ENCODE measurements at places on chromosomes 13 and 19.

DNA sequence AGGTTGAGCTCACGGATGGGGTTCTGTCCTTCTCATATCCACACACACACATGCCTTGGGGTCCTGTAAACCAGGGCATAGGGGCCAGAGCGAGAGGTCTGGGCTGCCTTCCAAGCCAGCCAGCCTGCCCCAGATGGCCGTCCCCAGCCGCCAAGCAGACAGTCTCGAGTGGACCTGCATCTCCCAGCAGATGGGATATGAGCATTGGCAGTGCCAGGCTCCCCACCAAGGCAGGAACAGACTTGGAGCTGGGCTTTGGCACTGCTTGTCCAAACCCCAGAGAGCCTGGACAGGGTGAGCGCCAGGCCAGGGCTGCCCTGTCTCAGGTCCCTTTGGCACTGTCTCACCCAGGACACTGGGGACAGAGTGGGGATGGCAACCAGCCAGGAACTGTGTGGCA, 130.4 kb downstream of the DPF1 start:
- DNase-seq, result no peak

GRCh38 chr19:40813182-40813581, 14.2 kb downstream of the EGLN2 start:
- DNase-seq, result no peak

DNA sequence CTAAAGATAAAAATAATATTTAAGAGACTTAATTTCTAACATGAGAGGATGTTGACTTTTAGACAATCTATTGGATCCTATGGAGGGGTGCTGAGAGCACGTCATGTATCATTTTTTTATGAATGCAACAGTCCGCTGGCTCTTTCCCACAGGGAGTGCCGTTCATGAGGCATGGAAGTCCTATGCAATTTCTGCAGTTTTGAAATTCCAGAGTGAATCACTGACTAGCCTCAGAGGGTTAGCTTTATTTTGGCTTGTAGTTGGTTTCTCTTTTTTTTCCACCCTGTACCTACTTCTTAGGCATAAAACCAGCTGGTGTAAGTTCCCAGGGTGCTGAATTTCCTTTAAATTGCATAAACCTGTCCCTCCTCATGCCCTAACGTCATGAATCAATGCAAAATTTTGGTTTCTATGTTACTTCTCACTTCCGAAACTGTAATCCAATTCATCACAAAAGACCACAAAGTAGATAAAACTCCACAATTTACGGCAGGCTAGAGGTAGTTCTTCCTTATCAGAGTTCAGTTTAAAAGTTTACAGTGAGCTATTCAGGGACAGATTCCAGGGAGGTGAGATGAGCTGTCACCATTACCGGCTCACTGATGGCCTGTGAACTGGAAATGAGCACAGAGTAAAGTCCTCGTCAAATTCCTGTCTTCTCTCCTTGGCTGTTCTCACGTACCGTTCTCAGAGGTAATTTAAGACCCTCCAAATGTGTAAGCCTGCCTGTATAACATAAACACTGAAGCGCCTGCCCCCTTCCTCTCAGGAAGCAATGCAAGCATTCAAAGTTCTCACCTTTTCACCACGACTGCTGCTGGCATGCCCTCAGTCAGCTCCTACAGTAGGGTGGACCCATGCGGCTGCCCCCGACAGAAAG, 216.6 kb upstream of the SLC10A2 start:
- peak; percentile 93 for DNase-seq

DNA sequence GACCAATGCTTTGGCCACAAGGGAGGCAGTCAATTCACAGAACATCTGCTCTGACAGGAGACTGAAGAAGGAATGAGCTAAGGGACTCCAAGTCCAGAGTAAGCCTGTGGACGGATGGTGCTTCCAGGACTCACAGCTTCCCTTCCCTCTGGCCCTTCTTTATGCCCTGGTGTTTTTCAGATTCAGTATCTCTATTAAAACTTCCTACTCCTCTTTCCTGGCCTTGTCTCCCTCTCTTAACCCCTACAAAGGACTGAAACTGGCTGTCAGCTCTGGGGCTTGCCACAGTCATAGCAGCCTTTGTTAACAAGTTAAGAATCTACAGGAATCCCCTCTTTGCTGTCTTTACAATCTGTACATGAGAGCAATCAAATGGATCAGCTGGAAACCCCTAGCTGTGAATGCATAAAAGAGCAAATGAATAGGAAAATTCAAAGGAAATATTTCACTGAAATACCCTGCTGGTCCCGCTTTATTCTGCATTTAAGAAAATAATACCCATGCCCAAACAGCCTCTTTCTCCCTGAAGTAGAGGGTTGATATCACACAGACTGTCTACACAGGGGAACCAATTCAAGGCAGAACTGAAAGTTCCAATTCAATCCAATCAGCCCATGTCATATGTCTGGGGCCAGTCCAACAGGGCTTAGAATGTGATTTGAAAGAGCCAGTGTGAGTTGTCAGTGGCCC, 192.3 kb downstream of the MZT1 start:
- no peak for DNase-seq

DNA sequence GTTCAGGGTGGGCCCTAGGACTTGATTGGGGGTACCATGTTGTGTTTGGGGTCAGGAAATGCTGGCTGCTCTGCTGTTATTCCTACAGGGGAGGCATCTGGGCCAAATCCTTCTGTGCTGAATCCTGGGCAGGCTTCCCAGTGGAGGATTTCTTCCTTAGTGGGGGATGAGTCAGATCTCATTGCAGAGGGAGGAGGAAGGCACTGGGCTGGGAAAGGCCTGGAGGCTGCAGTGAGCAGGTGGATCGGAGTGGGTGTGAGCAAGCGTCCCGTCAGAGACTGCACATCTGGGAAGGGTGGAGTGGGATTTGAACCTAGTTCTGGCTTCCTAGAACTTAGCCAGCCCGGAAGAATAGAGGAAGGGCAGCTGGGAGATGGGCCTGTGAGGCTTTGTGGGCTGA, 11.5 kb downstream of the CCDC124 start:
- DNase-seq, result peak; percentile 70

DNA sequence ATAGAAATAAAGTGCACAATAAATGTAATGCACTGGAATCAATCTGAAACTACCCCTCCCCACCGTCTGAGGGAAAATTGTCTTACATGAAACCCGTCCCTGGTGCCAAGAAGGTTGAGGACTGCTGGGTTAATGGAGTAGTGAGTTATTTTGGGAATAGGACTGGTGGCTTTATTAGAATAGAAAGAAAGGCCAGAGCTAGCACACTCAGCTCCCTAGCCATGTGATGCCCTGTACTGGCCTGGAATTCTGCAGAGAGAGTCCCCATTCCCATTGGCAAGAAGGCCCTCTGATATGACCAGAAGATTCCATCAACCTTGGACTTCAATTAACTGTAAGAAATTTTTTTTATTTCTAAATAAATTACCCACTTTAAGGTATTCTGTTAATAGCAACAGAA, 393.5 kb upstream of the PCDH9 start:
- DNase-seq, result no peak

GRCh38 chr13:28327373-28328270, 167.3 kb downstream of the FLT1 start:
- peak; percentile 64 for DNase-seq

DNA sequence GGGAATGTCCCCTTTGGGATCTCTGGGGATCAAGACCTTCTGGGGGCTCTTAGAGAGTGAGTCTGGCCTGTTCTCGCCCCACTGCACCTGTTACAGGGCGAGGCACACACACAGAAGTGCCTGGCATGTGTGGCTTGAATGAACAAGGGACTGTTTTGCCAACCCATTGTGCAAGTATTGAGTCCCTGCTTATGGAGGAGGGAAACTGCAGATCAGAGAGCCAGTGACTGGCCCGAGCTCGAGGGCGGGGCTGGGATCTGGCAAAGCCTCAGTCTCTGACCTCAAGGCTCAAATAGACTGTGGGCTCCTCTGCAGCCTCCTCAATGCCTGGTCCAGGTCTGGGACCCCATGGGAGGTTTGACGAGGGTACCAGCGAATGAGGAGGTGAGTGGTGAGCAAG, 5.5 kb downstream of the RAVER1 start:
- no peak for DNase-seq

- no peak for DNase-seq
These were observed 7.1 kb upstream of the SAMD1 start for GRCh38 chr19:14097532-14098151.

DNA sequence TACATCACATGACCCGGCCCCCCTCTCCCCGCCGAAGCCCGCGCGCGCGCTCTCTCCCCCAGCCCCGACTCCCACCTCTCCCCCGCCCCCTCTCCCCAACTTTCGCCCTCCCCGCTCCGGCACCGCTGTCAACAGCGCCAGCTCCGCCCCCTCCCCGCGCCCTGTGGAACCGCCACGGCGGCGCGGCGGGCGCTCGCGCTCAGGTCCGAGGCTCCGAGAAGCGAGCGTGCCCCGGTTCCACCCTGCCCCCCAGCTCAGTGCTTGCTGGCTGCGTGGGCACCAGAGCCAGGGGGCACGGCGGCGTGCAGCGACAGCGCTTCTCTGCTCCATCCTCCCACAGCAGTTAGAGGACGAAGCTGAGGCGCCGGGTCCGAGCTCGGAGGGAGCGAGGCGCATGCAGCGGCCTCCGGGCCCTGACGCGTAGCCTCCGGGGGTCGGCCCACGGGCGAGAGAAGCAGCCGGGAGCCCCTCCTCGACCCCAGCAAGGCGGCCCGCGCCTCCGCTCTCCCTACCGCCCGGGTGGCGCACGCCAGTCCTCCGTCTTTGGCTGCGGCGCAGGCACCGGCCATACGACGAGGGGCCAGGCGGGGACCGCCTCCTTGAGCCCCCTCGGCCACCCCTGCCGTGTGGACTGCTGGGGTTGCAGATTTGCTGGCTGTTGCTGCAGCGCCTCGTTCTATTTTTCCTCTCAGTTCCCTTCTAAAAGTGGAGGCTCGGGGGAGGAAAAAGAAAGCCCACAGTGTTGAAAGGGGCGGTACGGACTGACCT, 109.5 kb downstream of the KCNRG start:
- DNase-seq, result peak; percentile 63

DNA sequence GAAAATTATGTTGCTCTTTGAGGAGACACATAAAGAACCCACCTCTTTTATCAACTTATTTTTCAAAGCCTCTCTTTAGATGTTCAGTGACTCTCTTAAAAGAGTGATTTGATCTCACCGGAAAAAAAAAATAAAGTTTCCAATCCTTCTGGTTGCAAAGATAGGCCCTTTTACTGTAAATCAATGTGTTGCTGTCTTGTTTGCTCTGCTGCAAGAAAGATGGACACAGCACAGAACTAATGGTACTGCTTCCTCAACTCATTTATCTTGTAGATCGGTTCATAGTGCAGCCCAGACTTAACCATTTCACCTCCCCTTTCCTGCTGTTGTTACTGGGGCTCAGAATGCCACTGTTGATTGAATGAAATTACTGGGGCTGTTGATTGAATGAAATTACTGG, 388.9 kb upstream of the KLF12 start:
- DNase-seq, result no peak

GRCh38 chr19:4051175-4052101, 15.3 kb downstream of the ZBTB7A start:
- peak; percentile 76 for DNase-seq

DNA sequence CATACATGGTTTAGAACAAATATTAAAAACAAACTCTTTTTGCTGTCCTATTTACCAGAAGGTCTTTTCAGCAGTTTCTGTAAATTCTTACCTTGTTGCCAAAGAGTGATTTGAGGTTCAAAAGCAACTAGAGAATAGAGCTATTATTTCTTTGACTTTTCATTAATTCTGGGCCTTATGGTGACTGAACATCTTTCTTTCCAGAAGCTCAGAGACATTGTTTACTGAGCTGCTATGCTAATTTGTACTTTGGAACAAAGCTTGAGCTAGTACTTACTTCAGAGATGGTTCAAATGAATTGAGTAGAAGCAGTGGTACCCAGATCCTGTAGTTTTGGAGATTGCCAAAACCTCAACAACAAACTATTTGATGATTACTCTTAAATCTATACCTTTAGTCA, 331.2 kb downstream of the SPRY2 start:
- peak; percentile 23 for DNase-seq

GRCh38 chr19:43674183-43674582, 4.2 kb upstream of the PLAUR start:
- DNase-seq, result no peak

- DNase-seq, result no peak
These were observed 45.5 kb upstream of the NPAS1 start for GRCh38 chr19:46974181-46974580.

Data from iris pigment epithelial cell (primary cell).